HL-60 (cell line): ENCODE measurements at places on chromosomes 16 and 17.

DNA sequence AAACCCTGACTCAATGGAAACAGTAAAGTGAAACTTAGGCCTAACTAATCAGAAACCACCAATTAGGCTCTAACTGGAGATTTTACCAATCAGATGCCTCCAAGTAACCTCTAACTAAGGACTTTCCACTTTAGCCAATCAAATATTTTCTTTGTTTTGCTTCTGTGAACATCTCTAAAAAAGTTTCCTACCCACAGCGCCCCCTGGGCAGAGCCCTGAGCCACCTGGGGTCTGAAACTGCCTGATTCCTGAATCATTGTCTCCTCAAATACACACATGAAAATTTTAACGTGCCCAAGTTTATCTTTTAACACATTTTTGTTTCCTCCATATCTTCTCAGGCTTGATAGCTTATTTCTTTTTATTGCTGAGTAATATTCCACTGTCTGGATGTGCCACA, 19.0 kb downstream of the ADAD2 start:
- no peak for DNase-seq

GRCh38 chr16:5490499-5490898, 392.9 kb upstream of the EEF2KMT start:
- peak; percentile 35 for DNase-seq

GRCh38 chr17:41254861-41255260, 323 bp upstream of the KRTAP9-9 start:
- DNase-seq, result no peak

DNA sequence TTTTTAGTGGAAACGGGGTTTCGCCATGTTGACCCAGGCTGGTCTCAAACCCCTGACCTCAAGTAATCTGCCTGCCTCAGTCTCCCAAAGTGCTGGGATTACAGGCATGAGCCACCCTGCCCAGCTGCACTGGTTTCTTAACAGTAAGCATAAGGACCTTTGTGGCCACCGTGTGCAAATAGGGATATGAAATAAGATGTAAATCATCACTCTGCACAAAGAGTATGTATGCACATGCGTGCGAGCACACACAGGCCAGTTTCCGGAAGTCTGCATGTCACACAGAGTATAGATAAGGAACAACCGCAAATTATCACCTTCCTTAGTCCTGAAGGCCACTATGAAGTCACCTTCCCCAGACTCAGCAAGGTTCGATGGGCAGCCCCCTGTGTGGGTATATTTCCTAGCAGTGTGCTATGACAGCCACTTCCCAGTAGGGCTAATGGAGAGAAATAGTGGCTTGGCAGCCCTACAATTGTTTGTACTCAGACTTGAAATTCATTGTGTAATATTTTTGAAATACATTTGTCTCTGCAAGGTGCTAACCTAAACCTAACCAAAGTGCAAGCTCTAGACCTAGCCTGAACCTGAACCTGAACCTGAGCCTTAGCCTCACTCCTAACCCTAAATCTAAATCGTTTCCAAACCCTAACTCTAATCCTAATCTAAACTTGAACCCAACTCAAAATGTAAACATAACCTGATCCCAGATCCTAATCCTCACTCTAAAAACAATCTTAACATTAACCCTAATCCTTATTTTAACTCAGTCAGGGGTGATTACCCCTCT, 48.4 kb upstream of the SKAP1 start:
- peak; percentile 89 for DNase-seq

DNA sequence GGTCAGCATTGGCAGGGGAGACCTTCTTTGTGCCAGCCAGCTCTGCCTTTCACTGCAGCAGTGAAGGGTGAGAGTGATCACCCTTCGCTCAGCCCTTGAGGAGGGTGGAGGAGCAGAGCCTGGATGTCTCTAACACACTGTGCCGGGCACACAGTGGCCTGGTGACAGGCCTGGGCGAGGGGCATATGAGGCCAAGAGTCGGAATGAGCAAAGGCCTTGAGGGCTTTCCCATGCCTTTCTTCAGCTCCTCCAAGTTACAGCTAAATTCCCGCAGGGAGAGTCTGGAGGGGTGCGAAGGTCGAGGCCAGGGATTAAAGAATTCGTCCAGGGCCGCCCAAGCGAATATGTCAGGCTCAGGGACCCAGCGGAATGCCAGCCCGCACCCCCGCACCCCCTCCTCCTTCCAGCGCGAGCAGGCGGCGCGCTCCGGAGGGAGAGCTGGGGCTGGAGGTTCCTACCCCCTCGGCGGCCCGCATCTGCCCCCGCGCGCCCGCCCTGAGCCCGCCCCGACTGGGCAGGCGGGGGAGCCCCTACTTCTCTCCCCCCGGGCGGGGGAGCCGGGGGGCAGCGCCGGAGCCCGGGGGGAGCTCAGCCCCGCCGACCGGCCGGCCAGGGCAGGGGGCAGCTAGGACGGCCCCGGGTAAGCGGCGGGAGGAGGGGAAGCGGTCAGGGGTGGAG, at the start of gene RASL10B:
TSS of gene RASL10B (plus strand) at position 401 of the 678 bp plus-strand sequence. CDS start 3,546 bp downstream, outside the sequence.
- DNase-seq, result peak; percentile 40

GRCh38 chr16:70692130-70692872, 6.4 kb upstream of the MTSS2 start:
- DNase-seq, result no peak

GRCh38 chr16:89574681-89575246, 794 bp upstream of the CPNE7 start:
- peak; percentile 20 for DNase-seq

- no peak for DNase-seq
Observed at GRCh38 chr17:20173091-20173490, 163.9 kb downstream of the SPECC1 start.

DNA sequence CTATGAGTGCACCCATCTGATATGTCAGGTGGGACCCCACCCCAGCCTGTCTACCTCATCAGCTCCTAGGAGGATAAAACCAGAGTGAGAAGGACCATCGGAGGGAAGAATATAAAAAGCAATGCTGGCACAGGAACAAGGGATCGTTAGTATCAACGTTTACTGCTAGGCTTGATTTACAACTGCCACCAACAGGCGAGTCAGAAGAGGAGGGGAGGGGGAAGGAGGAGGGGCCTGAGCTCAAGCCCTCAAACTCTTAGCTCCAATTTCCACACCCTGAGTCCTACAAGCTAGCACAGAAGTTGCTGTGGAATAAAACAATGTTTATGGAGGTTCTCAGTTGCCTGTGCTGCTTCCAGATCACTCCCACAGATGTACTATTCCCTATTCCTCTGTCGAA, 234.5 kb downstream of the C16orf78 start:
- DNase-seq, result no peak

- no peak for DNase-seq
Observed at GRCh38 chr16:25089351-25089750, 22.2 kb upstream of the LCMT1 start.

DNA sequence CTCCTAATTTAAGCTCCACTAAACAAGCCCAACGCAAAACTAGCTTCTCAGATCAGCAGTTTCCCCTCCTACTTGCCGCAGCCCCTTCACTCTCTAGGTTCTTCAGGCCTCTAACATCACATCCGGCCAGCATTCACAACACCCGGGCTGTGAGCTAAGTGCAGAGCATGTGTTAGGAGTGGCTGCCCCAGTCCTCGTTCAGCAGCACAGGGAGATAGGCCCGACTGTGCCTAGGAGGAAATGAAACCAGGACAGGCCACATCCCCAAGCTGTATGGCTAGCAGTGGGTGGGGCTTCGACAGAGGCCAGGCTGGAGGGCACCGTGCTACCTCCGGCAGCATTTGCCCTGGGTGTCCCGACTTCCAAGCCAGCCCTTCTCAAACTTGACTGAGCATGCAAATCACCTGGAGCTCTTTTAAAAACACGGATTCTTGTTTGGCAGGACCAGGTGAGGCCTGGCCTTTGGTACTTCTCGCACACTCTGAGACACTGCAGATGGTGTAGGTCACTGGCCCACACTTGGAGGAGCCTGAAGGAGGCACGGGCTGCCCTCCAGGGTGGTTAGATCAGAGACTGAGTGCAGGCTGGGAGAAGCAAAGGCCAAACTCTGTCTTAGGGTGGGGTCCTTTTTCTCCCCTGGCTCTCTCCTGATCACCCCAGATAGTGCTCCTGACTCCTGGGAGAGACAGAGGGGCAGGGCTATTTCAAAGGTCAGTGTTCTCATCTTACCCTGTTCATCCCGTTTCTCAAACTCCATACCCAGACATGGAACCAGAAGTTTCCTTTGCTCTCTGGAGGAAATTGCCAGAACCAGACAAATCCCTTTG, 202.0 kb downstream of the C16orf78 start:
- DNase-seq, result no peak

GRCh38 chr17:57639381-57639780, 105.7 kb downstream of the CCDC182 start:
- DNase-seq, result no peak

DNA sequence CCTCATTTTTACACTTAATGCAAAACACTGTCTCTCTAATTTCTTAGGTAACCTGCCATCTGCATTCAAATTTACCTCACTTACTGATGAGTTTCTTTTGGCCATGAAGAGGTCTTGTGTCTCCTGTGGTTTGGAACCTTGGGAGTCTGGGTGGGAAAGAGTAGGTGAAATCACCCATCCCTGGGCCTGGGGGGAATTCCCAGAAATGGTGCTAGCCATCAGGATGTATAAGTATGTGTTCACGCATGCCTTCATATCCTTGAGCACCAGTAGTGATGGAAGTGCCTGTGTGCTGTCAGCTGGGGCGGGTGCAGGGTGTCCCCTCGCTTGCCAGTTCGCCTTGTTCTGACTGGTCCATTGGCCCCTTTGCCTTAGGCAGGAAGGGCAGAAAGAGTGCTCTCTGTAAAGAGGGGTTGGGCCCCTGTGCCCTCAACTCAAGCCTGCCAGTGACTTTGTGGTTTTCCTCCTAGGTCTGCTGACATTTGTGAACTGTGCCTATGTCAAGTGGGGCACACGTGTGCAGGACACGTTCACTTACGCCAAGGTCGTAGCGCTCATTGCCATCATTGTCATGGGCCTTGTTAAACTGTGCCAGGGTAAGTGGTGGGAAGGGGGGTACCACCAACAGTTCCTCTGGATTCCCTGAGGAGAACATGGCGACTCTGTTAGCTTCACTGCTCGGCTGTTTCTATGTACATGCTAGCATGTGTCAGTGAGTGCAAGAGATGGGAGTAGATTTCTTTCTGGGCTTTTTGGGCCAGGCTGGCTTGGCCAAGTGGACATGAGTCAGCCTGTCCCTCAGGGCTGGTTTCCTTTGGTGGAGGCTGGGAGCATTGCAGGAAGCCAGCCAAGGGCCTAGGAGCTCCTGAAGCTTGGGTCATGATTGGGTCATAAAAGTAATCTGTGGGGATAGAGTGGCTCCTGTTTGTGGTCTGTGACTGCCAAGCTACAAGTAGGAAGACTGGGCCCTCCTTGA, 23.2 kb downstream of the SLC7A6OS start:
- no peak for DNase-seq
